ENCODE measurements at places on chromosomes 7 and 10.

GRCh38 chr7:105578496-105578895 is 2.8 kb downstream of the EFCAB10 start:
- no peak for DNase-seq

DNA sequence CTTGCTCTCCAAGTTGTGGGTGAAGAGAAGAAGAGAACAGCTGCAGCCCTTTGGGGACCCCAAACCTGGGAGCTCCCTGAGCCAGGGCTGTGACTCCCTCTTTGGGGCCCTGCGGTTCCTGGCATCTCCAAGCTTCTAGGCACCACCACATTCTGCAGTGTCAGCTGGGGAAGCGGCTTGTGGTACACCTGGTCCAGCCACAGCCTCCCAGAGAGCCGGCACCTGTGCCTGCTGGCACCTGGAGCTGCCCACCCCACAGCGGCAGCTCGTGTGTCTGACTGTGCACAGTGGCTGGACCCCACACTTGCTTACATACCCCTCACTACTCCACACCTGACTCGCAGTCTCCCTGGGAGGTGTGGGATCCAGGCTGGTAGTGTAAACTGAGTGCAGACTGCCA is 23.5 kb downstream of the FAM241B start:
- DNase-seq, result no peak

- no peak for DNase-seq
Observed at GRCh38 chr10:124588736-124589490, 127.3 kb downstream of the LHPP start.

GRCh38 chr10:104242545-104242944 is 10.4 kb upstream of the CFAP43 start:
- no peak for DNase-seq

DNA sequence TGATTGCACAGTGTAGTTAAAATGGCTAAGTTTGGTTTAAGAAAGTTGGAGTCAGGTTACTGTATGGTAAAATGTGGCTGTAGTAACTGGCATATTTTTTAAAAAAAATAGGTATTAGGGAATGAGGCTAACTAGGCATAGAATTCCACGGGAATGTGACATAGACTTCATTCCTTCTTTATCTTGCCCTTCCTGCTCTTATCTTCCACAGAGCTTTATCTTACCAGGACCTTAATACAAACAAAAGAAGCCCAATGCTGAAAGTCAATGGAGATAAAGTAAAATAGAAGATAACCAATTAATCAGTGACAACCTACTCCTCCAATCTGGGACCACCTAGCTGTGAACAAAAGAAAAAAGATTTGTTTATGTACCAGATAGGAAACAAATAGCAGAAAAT is 58.1 kb downstream of the TET1 start:
- DNase-seq, result no peak

DNA sequence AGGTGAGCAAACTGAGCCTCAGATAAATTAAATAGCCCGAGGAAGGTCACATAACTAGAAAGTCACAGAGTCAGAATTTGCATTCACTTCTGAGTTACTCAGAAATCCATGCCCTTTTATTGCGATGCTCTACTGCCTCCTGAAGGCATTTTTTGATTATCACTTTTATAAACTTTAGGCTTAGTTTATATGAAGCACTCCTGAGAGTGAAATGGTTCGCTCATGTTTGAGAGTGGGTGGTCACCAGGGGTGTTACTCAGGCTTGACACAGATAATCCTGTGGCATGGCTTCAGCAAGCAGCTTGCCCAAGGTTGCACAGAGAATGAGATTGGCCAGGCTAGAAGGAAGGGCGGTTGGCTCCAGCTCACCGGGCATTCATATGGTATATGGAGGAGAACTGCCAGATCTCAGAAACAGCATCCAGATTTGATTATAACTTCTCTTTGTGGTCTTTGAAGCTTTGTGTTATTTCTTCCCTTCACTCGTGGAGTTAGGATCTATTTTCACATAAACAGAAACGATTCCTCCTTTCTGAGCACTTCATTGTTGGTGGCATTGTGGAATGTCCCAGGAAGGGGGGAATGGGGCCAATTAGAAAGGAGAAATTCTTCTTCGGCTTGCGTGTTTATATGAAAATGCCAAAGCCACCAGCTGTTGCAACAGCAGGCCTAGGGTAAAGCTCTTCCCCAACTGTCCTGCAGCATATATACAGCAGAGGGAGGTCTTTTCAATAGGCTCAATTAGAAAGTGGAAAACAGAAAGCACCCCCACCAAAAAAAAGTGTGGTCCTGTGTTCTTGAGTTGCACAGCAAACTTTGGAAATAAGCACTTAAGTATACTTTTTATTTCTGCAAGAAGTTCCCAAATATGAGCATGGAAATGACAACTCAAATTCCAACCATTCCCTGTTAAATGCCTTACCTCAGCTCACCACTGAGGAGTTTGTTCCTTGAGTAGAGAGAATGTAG is 628.8 kb downstream of the SUGCT start:
- DNase-seq, result no peak

GRCh38 chr7:147014286-147014955 is 897.8 kb downstream of the CNTNAP2 start:
- DNase-seq, result no peak

- DNase-seq, result no peak
Observed at GRCh38 chr10:56633876-56634452, 272.9 kb upstream of the ZWINT start.

DNA sequence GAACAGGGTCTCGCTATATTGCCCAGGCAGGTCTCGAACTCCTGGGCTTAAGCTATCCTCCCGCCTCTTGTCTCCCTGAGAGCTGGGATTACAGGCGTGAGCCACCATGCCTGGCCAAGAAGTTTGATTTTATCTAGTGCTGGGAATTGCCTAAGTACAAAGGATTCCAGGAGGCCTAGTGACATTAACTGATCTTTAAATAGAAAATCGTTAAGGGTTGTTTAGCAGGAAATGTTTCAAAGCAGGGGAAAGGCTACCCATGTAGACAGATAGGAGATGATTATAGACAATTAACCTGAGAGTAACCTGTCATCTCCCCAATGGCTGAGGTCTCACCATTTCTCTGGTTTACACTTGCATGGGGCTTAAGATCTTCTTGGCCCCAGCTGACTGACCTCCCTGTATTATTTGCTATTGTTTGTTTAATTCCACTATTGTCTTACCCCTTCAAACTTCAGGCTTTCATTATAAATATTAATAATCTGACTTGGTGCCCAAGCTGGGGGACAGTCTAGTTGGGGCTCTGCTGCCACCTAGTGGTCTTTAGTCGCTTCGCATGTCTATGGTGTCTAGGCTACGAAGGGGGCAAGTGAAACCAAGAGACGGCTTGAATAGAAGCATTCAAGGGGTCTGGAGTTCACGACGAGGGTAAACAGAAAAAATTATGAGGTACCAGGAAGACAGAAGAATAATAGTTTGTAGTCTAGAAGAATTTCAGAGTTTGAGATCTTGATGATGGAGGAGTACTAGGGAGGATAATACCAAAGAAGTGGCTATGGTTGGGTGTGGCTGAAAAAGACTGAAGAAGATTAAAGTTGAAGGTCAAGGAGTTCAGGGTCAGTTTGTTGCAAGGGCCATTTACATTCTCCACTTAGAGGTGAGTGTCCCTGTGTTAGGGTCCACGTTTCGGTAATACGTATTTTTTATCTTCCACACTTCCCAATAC is 40.4 kb upstream of the BPGM start:
- peak; percentile 47 for DNase-seq

GRCh38 chr7:149266451-149266850 is 4.5 kb downstream of the ZNF783 start:
- DNase-seq, result no peak

GRCh38 chr10:75941223-75941801 is 509.9 kb downstream of the LRMDA start:
- DNase-seq, result no peak

- DNase-seq, result no peak
Observed at GRCh38 chr10:11533328-11533781, 78.1 kb downstream of the USP6NL start.

DNA sequence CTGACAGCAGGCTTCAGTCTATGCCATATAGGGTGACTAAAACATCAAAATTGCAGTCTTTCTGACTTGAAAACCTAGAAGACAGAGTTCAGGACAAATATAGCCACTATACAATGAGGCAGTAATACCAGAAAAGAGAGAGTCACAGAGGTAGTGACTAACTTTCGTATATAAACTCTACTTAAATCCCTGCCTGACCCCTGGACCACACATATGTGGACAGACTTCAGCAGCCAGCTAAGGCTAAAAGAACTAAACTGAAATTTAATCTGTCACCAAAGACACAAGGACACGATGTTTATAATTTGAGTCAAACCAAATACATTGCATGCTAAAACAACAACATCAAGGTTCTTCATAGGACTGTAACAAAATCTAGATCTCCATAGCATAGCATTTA is 64.6 kb upstream of the MACROH2A2 start:
- no peak for DNase-seq

GRCh38 chr7:151768805-151769187 is 108.1 kb downstream of the PRKAG2 start:
- no peak for DNase-seq

DNA sequence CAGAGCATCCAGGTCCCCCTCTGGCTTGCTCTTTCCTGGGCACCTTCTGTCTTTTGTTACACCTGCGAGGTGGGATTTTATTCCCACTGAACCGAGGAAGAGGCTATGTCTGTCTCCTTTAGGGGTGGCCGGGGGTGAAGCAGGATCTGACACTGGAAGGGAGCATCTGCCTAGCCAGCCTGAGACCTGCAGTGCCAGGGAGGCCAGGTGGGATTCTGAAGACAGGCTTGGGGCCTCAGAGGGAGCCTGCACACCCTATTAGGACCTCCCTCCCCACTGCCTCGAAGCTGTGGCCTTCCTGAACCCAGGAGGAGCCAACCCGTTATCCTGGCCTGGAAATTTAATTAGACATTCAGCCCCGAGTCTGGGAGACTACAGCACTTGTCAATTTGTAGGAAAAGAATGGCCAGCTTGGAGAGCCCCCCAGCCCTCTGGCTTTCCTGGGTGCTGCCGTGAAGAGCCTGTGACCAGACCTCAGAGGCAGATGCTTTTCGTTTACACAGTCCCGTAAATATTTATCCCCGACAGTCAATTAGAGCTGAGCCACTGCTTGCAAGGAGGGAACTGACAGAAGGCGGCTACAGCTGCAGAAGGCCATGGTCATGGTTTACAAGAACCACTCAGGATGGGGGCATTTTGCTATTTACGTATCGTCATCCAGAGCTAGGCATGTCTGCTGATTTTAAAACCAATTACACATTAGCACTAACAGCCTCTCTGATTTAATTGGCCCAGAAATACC is 19.7 kb downstream of the CHAT start:
- no peak for DNase-seq

- DNase-seq, result no peak
Observed at GRCh38 chr7:50667338-50667737, 102.1 kb upstream of the DDC start.

- DNase-seq, result no peak
Observed at GRCh38 chr7:20104696-20105095, 112.5 kb downstream of the MACC1 start.

- no peak for DNase-seq
Observed at GRCh38 chr10:116708391-116708821, 34.0 kb downstream of the HSPA12A start.

DNA sequence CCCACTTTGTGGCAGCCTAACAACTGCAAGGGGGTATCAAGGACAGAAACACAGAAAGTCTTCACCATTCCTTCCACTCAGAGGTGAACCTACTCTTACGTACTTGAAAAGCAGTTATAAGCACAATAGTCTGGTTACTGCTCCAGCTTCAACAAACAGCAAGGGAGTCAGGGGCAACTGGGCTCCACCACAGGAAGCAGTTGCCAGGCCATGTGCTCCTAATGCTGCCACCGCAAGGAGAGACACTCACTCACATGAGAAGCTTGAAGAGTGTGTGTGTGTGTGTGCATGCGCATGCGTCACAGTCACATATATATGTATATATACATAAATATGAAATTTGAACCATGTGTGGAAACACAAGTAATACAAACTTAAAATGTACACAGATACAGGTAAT is 65.5 kb downstream of the GRB10 start:
- DNase-seq, result no peak

GRCh38 chr7:140214075-140214684 is 37.4 kb upstream of the KDM7A start:
- DNase-seq, result no peak

DNA sequence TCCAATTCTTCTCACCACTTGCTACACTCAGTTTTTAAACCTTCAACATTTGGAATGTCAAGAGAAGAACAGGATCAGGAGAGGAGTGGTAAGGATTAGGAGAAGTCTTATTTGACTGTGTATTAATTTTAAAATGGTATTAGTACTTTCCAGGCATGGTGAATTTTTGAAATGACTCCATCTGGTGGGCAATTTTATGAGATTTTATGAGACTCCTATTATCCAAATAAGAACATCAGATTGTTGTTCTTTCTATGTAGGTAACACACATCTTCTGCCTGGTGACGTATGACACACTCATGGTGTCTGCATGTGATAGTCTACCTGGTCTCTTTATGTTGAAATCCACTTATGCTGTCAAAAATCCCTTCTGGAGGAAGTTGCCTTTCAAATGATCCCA is 51.0 kb downstream of the SLC13A1 start:
- no peak for DNase-seq

GRCh38 chr7:106604303-106604924 is 56.5 kb downstream of the CCDC71L start:
- DNase-seq, result no peak

DNA sequence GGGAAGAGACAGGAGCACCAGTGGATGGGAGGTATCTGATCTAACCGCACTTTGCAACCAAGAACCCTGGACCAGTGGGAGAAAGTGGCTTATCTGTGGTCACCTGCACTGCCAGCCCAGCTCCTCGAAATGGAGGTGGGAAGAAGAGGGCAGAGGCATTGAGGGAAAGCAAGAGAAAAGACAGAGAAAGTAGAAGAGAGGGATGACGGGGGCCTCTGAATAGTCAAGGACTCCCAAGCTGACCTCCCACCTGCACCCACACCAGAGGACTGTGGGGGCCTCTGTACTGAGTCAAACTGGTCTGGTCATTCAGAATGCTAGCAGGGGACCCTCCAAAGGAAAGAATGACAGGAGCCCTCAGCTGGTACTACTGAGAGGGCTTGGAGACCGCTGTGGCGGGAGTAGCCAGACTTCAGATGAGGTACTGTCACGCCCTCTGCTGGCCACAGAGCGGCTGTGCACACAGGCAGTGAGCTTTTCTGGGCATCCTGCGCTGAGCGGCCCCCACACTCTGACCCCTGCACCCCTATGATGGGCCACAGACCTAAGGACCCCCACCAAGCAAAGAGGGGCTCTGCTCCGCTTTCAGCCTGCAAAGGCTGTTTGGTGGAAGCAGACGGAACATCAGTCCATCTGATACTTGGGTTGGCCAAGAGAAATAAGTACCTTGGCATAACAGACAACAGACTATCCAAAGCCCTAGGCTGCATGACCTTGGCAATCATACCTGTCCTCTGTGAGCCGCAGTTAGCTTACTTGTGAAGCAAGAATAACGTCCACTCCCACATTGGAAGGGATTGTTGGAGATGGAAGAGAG is 112.9 kb downstream of the COL13A1 start:
- peak; percentile 20 for DNase-seq

GRCh38 chr7:19376538-19376937 is 231.3 kb upstream of the FERD3L start:
- DNase-seq, result no peak

GRCh38 chr10:50044941-50045664 is 22.7 kb upstream of the WASHC2A start:
- DNase-seq, result no peak
